ENCODE measurements at places on chromosomes 6 and 20.

GRCh38 chr20:4300921-4301320, 285.6 kb upstream of the RNF24 start:
- DNase-seq = no peak

DNA sequence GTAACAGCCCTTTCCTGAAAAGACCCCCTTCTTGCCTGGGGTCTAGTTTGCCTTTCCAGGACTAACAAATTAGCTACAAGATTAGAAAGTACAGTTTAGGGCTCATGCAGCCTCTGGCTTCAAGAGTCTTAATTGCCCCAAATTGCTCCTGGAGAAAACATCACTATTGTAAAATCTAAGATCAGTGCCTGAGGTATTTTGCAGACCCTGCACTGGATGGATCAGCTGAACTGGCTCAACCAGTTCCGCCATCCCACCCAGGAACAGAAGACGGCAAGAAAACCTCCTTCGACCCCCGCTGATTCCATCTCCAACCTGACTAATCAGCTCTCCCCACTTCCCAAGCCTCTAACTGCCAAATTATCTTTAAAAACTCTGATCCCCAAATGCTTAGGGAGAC, 236.5 kb upstream of the KCNG1 start:
- DNase-seq = no peak

DNA sequence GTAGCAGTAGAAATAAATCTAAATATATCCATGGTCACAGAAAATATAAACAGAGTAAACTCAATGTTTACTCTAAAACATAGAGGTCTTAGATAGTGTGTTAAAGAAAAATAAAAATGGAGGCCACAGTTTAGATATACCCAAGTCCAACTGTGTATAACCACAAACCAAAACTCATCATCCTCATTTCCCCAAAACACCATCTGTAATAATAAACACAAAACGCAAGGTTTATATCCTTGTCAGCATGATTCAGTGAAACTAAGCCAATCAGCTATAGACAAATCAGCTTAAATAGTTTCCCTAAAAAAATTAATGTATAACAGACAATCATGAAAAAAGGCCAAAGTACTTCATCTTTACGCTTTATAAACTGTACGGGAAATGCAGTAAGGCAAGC, 2.7 kb upstream of the HACE1 start:
- no peak for DNase-seq

DNA sequence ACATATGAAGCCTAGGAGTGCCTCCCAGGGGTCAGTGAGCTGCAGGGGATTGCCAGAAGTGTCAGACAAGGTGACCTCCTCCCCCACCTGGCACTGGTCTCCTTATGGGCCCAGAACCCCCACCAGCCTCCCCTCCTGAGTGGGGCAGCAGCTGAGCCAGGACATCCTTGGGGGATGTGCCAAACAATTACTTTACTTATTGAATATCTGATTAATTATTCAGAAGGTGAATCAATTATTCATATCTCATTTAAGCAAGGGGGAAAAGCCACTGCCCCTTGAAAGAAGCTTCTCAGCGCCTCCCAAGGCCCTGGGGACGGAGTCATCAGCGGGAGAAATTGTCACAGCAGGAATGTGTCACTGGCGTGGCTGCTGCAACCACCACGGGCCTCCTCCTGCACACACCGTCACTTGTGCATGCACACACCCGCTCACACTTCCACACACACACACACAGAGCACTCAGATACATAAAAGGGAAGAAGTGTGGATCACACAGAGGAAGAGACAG, 123.4 kb upstream of the MAFB start:
- DNase-seq = no peak

DNA sequence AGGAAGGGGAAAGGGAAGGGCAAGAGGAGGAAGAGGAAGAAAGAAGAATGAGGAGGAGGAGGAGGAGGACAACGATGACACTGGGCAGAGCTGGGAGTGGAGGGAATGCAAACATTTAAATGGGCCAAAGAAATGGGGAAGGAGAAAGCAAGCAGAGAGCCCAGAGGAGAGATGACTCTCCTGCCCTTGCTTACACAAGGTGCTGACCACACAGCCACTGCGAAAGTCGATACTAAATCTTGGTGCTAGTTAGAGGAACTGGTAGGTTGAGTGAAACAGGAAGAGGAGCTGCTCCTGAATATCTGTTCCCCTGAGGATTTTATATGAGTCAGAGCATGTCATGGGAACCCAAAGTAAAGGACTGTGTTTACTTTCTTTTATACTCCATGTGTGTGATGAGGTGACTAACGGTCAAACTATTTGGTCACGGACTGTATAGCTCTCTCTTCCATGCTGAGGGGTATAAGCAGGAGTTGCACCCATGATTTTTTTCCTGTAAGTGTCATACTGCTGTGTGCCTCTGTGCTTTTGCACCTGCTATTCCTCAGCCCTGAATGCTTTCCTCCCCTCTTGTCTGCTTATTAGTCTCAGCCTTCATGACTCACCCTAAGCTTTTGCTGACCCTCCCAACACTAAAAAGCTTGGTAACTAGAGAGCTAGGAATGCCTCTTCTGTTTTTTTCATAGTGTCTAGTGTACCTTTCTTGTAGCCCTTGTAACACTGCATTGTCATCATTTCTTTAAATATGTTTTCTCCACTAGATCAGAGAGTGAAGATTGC, 9.5 kb upstream of the PAQR8 start:
- DNase-seq = peak; percentile 40

DNA sequence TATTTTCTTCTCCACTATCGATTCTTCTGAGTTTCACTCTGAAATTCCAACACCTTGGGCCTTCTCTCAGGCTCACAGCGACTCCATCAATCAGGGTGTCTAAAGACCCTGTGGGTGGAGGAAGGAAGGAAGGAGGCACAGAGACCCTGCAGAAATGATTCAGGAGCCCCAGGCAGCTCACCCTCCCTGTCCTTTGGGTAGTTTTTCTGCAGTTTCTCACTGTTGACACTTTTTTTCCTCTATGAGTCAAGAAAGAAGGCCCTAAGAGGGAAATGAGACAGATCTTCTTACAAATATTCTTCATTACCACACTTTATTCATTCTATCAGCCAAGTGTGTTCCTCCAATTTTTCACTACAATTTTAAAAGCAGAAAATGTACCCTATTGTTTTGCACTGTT, 34.2 kb upstream of the TBXT start:
- no peak for DNase-seq

GRCh38 chr6:17600527-17601385, 654 bp downstream of the FAM8A1 start:
- DNase-seq = peak; percentile 63

GRCh38 chr6:72580281-72580940, 41.5 kb upstream of the KCNQ5 start:
- DNase-seq = peak; percentile 30

- no peak for DNase-seq
Measured at GRCh38 chr20:33673114-33673409, 1.2 kb downstream of the NECAB3 start.

- no peak for DNase-seq
Measured at GRCh38 chr20:51383891-51384510, 158.5 kb downstream of the NFATC2 start.

DNA sequence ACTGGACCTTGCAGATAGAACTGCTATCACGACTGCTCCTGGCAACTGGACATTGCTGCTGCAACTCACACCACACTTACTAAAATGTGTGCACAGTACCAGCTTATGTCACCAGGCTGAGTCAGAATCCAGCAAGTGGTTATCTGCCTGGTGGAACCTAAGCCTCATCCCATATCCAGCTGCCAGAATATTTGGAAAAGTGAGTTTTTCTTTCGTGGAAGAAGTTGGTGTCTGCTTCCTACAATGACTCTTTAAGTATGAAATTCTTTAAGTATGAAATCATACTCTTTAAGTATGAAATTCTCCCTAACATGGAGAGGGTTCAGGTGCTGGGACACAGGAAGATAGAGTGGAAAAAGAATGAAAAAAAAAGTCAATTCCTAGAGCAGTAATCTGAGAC, 16.4 kb upstream of the POLR1H start:
- DNase-seq = no peak

DNA sequence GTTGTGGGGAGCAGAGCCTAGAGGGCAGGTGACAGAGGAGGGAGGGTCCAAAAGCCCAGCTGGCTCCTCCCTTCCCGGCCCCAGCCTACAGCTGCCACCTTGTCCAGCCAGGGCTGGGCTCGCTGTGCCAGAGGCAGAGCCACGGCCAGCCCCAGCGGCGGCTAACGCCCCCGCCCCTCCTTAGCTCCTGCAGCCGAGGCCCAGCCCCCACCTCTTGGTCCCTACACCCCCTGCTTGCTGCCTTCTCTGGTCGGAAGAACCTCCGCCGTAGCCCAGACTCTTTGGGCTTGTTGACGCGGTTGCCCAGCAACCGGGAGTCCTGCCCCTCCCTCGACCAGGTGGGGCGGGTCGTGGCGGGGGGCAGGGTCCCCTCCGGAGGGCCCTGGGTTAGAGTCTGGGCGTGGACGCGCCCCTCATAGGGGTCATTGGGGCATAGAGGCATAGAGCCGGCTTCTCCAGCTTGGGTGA, 521 bp upstream of the LKAAEAR1 start:
- DNase-seq = no peak

DNA sequence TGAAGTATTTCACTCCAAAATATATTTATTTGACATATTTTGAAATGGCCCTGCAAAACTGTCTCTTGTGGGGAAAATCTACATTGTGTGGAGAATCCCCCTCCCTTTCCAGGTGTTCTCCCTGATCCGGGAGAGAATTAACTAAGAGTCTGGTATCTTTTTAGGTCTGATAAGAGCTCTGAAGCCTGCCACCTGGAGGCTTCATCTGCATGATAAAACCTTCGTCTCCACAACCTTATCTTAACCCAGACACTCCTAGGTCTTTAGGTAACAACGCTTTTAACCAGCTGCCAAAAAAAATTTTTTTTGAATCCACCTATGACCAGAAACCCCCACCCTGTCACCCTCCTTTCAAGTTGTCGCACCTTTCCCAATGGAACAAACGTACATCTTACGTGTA, 43.0 kb downstream of the FAM184A start:
- no peak for DNase-seq

DNA sequence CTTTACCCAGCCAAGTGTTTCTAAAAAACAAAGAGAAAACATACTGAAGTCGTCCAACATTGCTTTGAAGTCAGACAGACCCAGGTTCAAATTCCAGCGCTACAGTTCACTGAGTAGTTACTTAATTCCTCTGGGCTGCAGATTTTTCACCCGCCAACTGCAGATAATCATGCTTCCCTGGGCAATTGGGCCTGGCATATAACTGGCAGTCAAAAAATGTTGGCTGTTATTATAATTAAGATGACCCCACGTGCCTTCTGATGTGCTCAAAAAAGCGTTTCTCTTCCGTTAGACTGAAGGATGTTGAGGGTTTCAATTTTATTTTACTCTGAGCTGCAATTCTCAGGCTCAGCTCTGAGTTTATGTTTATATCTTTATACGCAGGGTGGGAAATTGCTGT, 156.1 kb upstream of the CITED2 start:
- DNase-seq = no peak

DNA sequence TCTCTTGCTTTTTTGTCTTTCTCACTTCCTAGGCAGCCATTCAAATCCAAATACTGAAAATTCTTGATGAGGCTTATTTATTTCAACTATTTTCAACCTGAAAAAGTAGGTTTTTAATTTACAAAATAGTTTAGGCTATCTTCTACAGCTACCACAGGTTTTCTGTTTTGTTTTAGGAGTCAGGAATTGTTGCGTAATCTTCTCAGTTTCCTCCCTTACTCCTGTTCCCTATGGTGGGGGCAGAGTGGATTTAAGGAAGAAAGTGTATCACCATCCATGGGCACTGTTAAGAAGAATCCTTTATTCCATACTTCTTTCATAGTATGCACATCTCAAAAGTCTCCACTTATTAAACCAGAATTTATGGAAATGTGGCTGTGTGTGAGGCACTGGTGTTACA, 182.4 kb downstream of the KHDC1L start:
- no peak for DNase-seq

DNA sequence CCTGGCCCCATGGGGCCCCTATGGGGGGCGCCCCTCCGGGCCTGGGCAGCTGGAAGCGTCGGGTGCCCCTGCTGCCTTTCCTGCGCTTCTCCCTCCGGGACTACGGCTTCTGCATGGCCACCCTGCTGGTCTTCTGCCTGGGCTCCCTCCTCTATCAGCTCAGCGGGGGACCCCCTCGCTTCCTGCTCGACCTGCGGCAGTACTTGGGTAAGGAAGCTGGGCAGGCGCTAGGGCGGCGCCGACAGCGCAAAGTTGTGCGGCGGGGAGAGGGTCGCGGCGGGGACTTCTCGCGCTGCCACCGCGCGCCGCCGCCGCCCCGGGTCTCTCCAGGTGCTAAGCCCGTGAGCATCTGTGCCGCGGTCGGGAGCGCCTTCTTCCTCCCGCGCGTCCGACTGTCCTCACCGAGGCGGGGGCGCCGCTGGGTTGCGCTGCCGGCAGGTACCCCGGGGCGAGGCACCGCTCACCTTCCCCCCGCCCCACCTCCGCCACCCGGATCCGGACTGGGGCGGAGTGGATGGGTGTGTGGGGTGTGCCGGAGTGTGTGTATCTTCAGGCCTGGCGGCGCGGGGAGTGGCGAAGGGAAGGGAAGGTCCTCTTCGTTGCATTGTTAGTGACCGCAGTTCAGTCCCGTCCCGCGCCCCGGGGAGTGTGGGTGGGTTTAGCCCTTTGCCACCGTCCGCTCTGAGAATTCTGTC, 788 bp downstream of the UST start:
- DNase-seq = peak; percentile 6

DNA sequence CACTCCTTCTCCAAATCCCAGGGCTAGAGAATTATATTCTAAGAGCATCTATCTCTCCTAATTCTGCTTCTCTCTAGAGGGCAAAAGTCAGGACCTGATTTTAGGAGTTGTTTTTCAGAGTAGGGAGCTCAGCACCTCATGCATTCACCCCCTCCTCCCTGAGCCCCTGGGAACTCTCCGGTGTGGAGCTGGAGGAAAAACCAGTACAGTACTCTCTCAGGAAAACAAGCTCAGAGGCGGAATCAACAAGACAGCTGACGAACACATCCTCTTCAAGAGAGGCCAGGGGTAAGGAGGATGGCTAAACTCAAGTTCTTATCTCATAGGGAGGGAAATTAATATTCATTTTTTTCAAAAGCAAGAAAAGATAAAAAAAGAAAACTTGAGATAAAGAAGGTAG, 120.1 kb upstream of the CDYL start:
- no peak for DNase-seq

DNA sequence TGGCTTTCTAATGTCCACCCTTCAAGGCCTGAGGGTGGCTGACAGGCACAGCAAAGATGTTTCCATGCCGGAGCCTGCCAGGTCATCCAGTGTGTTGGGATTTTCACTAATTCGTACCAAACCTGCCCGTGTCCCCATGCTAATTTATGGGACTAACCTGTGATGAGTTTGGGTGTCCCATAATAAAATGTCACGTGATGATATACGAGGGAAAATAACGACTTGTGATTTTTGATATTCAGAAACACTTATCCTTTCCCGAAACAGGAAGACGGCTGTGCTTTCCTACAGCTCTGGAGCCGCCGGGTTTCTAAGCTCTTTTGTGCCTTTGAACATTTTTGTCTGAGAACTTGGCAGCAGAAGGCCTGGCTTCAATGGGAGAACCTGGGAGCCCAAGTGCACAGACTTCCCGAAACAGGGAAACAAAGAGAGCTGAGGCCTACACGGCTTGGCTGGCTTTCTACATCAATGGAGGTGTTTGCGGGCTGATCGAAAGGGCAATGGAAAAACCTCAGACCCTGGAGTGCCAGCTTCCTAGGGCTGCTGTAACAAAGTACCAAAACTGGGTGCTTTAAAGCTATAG, 171.9 kb upstream of the JARID2 start:
- no peak for DNase-seq

Data from SK-N-DZ (cell line).